ENCODE measurements at places on chromosomes 4 and X.

GRCh38 chr4:37970702-37971101, 10.5 kb downstream of the PTTG2 start:
- DNase-seq, result no peak

GRCh38 chrX:19721726-19722370, 165.6 kb downstream of the SH3KBP1 start:
- DNase-seq, result peak; percentile 20

DNA sequence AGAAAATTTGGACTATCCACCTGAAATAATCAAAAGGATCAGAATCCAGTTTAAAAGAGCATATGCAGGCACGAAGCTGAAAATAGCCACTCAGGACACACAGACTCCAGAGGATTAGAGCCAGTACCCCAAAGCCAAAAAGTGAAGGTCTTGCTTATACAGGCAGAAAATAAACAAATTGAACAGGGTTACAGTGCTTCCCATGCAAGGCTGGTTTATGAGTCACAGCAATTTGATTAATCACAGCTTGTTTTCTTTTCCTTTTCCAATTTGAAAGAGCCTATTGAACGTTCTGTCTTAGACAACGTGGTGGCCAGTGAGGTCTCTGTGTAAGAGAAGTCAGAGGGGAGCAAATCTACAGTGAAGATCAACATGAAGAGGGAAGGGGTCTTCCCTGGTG, 10.2 kb downstream of the HGFAC start:
- peak; percentile 59 for DNase-seq

- DNase-seq, result no peak
Measured at GRCh38 chr4:42637104-42637503, 19.8 kb downstream of the ATP8A1 start.

GRCh38 chr4:1722551-1723118, 1.3 kb downstream of the TACC3 start:
- DNase-seq, result no peak

- no peak for DNase-seq
Measured at GRCh38 chr4:147799986-147800555, 68.2 kb downstream of the ARHGAP10 start.

DNA sequence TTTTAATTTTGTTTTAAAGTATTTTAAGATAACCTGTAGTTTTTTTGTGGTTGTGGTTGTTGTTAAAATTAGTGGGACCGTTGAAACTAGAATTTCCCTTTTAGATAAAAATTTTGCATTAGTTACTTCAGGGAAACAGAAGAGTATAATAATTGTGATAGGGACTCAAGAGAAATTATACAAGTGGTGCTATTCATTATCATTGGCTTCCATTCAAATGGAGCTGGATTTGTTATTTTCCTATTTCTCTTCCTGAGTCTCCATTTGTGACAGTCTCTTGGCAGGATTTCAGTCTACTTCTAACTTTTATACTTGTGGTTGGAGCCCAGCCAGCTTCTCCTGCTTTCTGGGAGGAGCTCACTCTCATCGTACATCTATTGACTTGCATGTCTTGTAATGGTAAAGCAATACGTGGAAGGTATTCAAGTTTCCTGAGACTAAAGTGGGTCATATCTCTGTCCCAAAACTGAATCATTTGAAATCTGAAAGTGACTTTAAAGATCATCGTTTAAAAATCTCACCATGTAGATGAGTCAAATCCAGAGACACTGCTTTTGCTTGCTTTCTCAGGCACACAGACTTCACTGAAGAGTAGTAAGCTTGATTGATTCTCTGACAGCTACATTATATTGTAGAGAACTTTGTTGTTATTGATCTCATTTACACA, 155.8 kb downstream of the RPA4 start:
- DNase-seq, result no peak

GRCh38 chrX:11386001-11386523, 92.8 kb downstream of the AMELX start:
- DNase-seq, result peak; percentile 31
